Smooth muscle cell of trachea (primary cell): ENCODE measurements at places on chromosomes 16 and 17. TPM values are rescaled to one million over a fixed set of nuclear protein-coding genes. Genes with fewer than 3 reads are reported as not detected.

MEIOB gene
- total RNA-seq: 0.15 and 0.33 TPM in 2 replicates

SULT1A2 gene
- total RNA-seq: 0.15 TPM in 1 of 2 replicates, not detected in the other

CYTH1 gene
- total RNA-seq: 13.4 and 17.5 TPM in 2 replicates

DOK4 gene
- total RNA-seq: 22.3 and 35.9 TPM in 2 replicates

GP1BA gene
- not detected in 2 replicates for total RNA-seq

SCARF1 gene
- total RNA-seq: 0.73 and 0.83 TPM in 2 replicates

TEKT1 gene
- not detected in 2 replicates for total RNA-seq

PNMT gene
- total RNA-seq: 0.17 TPM in 1 of 2 replicates, not detected in the other

PARD6A gene
- 0.44 and 2.5 TPM in 2 replicates for total RNA-seq

PPP1R27 gene
- 0.17 TPM in 1 of 2 replicates, not detected in the other for total RNA-seq

ALOX12 gene
- total RNA-seq: under 0.01 TPM in 1 of 2 replicates, not detected in the other

CX3CL1 gene
- total RNA-seq: 0.33 and 0.58 TPM in 2 replicates

INO80E gene
- 19.7 and 26.9 TPM in 2 replicates for total RNA-seq

AOC2 gene
- 0.29 and 0.99 TPM in 2 replicates for total RNA-seq

IRF8 gene
- not detected in 2 replicates for total RNA-seq

ENPP7 gene
- total RNA-seq: not detected in 2 replicates

CLEC10A gene
- not detected in 2 replicates for total RNA-seq

RHOT2 gene
- 51.6 and 57.7 TPM in 2 replicates for total RNA-seq

TMEM235 gene
- not detected in 2 replicates for total RNA-seq

PIMREG gene
- 3.1 and 25.3 TPM in 2 replicates for total RNA-seq

CD300LB gene
- under 0.01 TPM in 1 of 2 replicates, not detected in the other for total RNA-seq
